ENCODE measurements at places on chromosomes 6 and 20.

GRCh38 chr20:34435589-34435988, 72.5 kb downstream of the ITCH start:
- DNase-seq = peak; percentile 26

DNA sequence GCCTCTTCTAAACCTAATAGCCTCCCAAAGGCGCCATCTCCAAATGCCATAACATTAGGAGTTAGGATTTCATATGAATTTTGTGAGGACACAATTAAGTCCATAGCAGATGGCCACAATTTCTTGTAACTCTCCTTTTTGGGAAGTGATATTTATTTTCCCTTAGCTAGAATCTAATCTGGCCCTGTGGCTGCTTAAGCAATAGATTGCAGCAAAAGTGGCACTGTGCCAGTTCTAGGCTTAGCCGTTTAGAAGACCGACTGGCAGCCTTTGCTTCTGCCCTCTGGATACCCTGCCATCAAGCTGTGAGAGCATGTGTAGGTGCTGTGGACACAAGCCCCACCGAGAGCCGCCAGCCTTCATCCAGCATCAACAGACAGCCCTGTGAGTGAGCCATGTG, 15.9 kb upstream of the ADGB start:
- no peak for DNase-seq

DNA sequence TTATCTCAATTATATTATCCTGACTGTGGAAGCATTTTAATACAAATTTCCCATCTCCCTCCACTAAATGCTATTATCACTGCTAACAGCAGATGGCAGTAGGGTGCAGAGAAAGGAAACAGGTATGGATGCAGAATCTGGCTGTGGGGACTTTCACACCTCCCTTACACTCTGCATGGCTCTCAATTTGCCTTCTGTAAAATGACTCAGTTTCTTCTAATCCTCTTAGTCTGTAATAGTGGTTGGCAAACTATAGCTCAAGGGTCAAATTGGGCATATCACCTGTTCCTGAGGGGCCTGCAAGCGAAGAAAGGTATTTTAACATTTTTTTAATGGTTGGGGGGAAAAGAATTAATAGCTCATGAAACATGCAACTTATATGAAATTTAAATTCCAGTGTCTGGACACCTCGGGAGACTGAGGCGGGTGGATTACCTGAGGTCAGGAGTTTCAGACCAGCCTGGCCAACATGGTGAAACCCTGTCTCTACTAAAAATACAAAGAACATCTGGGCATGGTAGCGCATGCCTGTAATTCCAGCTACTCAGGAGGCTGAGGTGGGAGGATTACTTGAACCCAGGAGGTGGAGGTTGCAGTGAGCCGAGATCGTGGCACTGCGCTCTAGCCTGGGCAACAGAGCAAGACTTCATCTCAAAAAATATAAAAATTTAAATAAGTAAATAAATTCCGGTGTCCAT, 83.5 kb downstream of the ZMYND8 start:
- peak; percentile 76 for DNase-seq

- no peak for DNase-seq
Observed at GRCh38 chr6:81067057-81067456, 685.4 kb downstream of the TENT5A start.

GRCh38 chr20:32439132-32439829, 81.2 kb downstream of the ASXL1 start:
- peak; percentile 69 for DNase-seq

- no peak for DNase-seq
Observed at GRCh38 chr6:36132246-36132895, 2.1 kb downstream of the MAPK13 start.

GRCh38 chr6:148650941-148651505, 95.8 kb upstream of the UST start:
- DNase-seq = no peak

GRCh38 chr6:169510871-169511270, 191.0 kb downstream of the WDR27 start:
- no peak for DNase-seq

GRCh38 chr20:10739566-10739965, 65.8 kb upstream of the JAG1 start:
- DNase-seq = peak; percentile 20

DNA sequence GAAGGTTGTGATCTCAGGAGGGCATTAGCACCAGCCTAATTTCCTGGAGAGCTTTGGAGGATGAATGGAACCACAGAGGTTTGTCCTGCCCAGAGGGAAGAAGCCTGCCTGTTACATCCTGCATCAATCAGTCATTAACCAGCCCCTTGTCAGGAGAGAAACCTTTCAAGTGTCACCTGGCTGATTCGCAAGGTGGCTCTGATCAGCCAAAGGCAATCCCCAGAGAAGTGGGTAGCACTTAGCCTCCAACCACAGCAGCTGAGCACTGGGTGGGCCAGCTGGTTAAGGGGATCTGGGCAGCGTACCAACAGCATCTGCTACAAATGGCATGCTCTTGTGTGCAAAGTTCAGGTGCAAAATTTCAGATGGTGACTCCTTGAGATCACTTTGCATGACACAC, 26.9 kb downstream of the ANKEF1 start:
- peak; percentile 39 for DNase-seq

- peak; percentile 60 for DNase-seq
Observed at GRCh38 chr6:106181664-106182418, 95.7 kb downstream of the PRDM1 start.

DNA sequence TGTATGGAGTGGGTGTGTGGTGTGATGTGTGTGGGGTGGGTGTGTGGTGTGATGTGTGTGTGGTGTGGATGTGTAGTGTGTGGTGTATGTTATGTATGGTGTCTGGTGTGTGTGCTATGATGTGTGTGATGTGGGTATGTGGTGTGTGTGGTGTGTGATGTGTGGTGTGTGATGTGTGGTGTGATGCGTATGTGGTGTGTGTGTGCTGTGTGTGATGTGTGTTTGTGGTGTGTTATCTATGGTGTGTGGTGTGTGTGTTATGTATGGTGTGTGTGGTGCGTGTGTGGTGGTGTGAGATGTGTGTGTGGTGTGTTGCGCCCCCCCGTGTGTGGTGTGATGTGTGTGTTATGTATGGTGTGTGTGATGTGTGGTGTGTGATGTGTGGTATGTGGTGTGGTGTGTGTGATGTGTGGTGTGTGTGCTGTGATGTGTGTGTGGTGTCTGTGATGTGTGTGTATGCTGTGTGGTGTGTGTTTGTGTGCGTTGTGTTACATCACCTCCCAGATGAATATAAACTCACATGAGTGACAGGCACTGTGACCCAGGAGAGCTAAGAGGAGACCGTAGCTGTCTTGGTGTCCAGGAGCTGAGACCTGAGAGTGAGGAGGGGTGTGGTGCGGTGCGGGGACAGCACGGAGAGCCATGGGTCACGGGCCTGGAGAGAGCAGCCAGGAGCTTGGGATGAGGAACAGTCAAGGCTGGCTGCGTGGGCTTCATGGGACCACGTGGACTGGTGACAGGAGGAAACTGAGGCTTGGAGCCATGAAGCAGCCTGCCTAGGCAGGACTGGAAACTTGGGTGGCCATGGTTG, 8.8 kb downstream of the DLGAP4 start:
- no peak for DNase-seq

- no peak for DNase-seq
Observed at GRCh38 chr20:4870906-4871305, 130.4 kb downstream of the SLC23A2 start.

GRCh38 chr6:6315660-6316059, 4.8 kb downstream of the F13A1 start:
- DNase-seq = peak; percentile 49

GRCh38 chr6:132726608-132726975, 12.7 kb upstream of the VNN1 start:
- no peak for DNase-seq

DNA sequence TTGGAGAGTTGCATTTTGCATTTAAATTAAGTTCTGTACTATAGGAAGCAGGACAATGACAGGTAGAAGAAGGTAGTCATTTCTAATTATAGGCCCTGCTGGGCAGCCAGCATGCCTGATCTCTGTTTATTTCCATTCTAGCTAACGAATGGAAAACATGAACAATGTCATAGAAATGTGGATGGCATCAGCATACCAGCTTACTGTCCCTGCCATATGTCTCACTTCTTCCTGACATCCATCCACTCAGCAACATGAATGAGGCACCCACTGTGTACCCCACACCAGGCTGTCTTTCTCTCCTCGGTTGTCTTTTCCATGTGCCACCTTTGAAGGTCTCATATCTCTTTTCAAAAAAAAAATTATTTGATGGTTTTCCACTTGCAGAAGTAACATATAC, 11.1 kb downstream of the ADTRP start:
- peak; percentile 45 for DNase-seq

GRCh38 chr6:67974931-67975330, 660.2 kb upstream of the ADGRB3 start:
- no peak for DNase-seq

- DNase-seq = no peak
Observed at GRCh38 chr6:40695750-40696415, 108.7 kb upstream of the LRFN2 start.

GRCh38 chr6:120279466-120280167, 930.1 kb upstream of the MAN1A1 start:
- DNase-seq = no peak

DNA sequence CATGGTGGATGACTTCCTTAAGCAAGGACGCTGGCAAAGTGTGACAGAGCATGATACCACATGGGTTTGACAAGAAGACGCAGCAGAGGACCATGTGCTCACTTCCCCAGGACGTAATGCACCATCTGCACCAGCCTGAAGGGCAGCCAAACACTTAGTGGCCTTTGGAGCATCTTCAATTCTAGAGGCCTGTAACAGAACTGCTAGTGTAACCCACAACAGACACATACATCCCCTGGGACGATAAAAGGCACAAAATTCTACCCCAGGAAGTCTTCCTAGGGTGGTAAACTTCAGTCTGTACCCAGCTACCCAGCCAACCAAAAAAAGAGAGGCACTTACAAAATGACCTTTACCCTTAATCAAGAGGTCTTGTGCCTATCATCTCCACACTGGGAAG, 9.2 kb upstream of the CPNE1 start:
- no peak for DNase-seq

- DNase-seq = no peak
Observed at GRCh38 chr6:44201200-44201599, 15.5 kb upstream of the MYMX start.

DNA sequence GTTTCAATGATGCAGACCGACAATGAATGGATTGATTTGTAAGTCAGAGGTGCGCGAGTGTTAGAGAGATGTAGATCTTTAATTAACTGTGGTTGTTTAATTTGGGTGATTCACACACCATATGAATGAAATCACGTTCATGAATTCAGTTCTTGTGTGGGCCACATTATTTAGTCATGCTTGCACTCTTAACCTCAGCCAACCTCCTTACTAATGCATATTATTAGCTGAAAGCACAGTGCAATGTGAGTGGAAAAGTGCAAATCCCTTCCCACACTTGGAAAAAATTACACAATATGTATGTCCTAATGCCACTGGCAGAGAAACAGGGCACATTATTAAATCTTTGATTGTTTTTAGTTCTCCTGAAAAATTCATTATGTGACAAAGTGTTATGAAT, 512.5 kb downstream of the BCKDHB start:
- no peak for DNase-seq

DNA sequence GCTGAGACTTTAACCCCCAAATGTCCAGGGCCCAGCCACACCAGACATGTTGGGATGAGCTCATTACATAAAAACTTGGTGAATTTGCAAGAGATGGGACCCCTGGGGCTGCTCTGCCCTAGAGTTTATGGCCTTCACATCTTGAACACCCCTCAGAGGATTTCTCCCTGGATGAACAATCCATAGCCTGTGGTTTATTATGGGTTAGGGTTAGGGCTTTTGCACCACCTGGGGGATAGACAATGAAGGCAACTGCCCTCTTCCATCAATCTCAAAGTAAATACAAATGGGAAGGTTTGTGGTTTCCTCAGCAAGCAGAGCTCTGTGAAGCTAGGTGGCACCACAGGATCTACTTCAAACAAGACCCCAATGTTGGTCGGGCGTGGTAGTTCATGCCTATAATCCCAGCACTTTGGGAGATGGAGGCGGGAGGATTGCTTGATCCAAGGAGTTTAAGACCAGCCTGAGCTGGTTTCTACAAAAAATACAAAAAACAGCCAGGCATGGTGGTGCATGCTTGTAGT, 17.4 kb downstream of the SPINT3 start:
- no peak for DNase-seq

GRCh38 chr20:14543040-14543439, 205.6 kb upstream of the FLRT3 start:
- DNase-seq = no peak

GRCh38 chr6:151576633-151577032, 82.8 kb downstream of the CCDC170 start:
- no peak for DNase-seq

DNA sequence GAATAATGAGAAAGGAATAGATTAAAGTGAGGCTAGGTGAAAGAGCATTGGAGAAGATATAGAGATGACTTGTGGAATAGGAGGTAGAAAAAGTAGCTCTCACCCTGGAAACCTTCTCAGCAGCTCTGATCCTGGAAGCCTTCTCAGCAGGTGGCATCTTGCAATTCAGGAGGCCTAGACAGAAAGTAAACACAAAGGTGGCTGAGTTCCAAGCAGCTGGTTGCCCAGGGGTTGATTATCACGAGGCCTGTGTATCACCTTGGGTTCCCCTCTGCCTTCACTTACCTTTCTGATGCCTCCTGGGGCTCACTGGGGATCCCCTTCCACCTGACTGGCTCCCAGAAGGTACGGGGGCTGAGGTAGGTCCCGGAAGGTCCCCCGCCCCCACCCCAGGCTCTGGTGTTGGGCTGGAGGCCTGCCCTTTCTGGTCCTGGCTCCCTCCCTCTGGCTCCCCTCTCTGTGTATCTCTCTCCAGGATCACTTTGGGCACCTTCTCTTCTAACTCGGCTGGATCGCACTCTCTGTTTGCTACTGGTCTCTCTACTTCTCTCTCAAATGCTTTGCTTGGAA, 9.7 kb downstream of the MDC1 start:
- DNase-seq = no peak

- DNase-seq = no peak
Observed at GRCh38 chr6:13420269-13420668, 67.1 kb downstream of the GFOD1 start.

DNA sequence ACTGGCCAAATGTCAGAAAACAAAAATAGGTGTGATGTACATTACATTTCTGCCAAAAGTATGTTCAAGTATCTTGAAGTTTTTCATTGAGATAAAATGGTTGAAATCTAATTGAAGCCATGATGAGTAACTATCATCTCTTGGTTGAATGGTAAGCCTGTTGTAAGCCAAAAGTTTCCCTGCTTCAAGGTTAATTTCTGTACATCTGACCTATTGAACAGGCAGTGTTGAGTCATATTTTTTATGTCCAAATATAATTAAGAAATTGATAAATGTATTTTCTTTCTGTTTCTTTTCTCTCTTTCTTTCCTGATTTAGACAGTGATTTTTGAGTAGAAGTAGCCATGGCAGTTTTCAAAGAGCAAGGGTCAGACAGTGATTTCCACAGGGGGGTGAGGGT, 4.4 kb downstream of the RREB1 start:
- DNase-seq = no peak
